ENCODE measurements at places on chromosomes 1 and 21. TPM values are rescaled to one million over a fixed set of nuclear protein-coding genes. Genes with fewer than 3 reads are reported as not detected.
A peak's percentile ranks its signal among the peaks of the same experiment; 100 is the strongest.

The SPRR1B gene
- not detected for total RNA-seq

GRCh38 chr1:44377925-44378784 lies 23.1 kb upstream of the ERI3 start:
- peak; percentile 23 for DNase-seq

GRCh38 chr1:183548116-183548515 lies 42.1 kb downstream of the NCF2 start:
- DNase-seq: no peak

The RHEX gene
- total RNA-seq: not detected

The RSPH1 gene
- total RNA-seq: not detected

The CHRNB2 gene
- not detected for total RNA-seq

DNA sequence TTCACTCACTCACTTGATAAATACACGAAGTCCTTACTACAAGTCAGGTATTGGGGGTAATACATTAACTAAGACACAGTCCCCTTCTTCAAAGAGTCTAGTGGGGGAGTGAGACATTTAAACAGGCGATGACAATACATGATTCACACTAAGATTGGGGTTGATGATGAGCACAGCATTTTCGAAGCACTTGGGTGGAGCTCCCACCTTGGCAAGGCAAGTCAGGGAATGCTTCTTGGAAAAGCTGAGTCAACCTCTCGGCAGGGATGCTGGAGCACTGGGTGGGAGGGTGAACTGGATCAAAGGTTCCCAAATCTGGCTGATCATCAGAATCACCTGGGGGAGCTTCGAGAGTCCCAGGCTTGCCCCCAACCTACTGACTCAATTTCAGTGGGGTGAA lies 57.9 kb upstream of the ENAH start:
- DNase-seq: no peak

The ADAMTS5 gene
- total RNA-seq: not detected

DNA sequence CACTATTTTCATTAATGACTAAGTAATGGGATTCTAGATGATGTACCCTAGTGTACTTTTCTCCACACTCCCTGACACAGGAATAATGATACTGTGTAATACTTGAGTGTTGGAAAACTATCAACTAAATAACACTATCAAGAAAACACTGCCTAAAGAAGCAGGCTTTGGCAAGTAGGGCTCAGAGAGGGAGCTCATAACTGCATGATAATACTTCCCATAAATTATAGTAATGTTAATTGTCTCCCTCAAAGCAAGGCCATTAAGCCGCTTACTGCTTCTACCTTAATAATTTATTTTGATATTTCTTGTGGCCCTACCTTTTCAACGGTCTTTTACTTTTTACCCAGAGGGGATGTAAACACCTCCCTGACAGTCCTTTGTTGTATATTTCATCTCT lies 69.0 kb downstream of the SAMSN1 start:
- no peak for DNase-seq

The FCRL1 gene
- total RNA-seq: not detected

DNA sequence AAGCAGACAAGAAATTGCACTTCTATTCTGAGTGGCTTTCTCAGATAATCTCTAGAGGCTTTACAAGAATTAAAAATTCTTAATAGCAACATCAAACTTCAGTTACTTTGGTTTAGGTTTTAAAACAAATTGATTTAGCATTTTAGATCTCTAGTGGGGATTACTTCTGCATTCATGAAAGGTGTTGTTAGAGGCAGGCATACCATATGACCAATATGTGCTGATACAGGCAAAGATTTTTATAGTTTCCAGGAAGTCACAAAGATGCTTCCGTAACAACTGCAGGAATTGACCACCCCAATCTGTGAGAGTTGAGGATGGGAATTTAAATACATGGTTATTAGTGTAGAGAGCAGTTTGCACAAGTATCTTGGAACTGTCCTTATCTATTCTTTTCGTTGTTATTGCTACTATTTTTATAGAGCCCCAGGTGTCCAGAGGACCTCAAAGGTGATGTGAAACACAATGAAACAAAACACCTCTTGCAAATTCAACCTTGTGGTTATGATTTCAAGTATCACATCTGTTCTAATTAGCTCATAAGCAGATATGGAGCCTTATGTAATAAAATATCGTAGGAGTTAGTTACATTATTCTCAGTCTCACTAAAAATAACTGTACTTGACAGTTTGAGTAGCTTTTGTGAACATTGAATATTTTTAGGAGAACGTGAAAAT lies 512.7 kb upstream of the ADGRL4 start:
- no peak for DNase-seq

The UBXN10 gene
- total RNA-seq: 3.5 TPM

- DNase-seq: no peak
Measured at GRCh38 chr1:30300669-30301068, 422.7 kb downstream of the MATN1 start.

The LIPI gene
- total RNA-seq: not detected

DNA sequence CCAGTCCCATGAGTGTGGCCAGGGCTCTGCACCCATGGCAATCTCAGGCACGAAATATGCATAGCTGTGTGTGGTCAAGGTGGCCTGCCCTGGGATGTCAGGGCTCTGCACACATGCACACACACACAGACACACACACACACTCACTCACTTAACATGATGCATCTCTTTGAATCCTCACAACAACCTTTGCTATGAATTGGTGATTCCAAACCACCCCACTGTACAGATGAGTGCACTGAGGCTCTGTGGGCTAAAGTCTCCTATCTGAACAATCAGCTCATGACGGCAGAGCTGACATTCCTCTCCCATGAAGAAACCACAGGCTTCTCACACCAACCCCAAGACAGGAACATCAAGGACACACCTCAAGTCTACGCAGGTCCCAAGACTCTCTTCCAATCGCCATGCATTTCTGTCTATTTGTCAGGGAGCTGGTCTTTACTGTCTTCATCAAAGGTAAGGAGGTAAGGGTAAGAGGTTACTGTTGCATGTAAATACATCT lies 131.6 kb downstream of the ETS2 start:
- no peak for DNase-seq

The OR14K1 gene
- total RNA-seq: not detected

- peak; percentile 99 for DNase-seq
Measured at GRCh38 chr1:45583264-45583665, 576 bp upstream of the NASP start.

DNA sequence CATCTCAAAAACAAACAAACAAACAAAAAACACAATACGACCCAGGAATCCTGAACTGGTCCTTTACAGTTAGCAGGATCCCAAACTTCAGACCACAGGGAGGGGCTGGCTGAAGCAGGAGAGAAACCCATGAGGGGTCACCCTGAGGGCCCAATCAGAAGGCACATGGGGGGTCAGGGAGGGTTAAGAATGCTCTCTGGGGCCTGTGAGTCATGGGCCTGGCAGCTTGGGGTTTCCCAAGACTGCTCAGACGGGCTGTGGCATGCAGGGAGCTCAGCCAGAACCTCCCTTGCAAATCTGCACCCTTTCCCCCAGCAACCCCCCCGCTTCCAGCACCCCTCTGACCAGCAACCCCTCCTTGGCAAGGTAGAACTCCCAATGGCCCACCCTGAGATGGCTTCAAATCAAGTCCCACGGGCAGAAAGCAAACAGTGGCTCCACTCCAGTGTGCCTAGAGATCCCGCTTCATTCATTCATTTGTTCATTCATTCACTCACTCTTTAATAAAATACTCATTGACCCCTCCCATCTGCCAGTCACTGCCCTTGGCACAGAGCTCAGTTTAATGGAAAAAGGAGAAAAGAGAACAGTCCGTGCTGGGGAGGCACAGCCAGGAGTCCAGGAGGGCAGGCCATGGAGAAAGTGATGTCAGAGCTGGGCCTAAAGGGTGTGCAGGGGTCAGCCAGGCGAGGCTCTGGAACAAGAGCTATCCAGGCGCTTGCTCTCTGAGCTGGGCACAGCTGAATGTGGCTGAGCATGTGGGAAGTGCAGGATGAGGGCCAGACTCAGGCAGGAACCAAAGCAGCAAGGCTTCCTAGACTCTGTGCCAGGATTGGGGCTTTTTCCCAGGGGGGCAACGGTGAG lies 8.2 kb downstream of the UQCRHL start:
- no peak for DNase-seq

The CRYBG2 gene
- total RNA-seq: 18.6 TPM

GRCh38 chr1:20558191-20558590 lies 5.8 kb downstream of the FAM43B start:
- DNase-seq: peak; percentile 5

GRCh38 chr1:227903061-227903521 lies 44.6 kb downstream of the WNT9A start:
- no peak for DNase-seq

The MTOR gene
- 21.5 TPM for total RNA-seq

DNA sequence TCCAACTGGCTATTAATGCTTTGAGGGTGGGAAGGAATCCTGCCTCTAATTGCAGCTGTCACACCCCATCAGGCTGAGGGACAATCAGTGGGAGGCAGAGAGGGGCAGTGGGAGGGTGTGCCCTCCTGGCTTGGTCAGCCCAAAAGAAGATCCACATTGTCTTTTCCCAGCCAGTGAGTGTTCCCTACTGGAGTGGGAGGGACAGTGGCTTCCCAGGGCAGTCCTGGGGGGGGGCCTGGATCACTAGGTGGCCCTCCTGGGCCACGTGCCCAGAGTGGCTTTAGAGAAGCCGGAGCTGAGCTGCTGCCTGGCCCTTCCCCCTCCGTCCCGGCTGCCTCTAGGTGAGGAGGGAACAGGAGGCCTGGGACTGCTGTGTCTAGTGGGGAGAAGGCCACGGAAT lies 14.0 kb downstream of the INKA2 start:
- peak; percentile 50 for DNase-seq

The NUAK2 gene
- 8.3 TPM for total RNA-seq

The S1PR1 gene
- not detected for total RNA-seq

DNA sequence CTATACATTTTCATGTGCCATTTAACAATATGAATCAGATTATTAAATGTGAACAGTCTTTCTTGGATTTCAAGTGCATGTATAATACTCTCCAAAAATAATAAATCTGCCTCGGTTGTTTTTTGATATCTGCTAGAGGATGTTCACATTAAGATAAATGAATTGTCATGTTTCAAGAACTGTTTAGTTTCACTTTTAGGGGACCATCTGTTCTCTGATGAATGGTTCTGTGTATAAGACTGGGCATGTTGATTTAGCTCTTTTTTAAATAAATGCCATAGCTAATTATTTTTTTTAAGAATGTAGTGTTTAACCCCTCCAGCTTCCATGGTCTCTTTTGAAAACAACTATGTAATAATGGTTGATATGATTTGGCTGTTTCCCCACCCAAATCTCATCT lies 1245.1 kb upstream of the ADGRL4 start:
- no peak for DNase-seq

DNA sequence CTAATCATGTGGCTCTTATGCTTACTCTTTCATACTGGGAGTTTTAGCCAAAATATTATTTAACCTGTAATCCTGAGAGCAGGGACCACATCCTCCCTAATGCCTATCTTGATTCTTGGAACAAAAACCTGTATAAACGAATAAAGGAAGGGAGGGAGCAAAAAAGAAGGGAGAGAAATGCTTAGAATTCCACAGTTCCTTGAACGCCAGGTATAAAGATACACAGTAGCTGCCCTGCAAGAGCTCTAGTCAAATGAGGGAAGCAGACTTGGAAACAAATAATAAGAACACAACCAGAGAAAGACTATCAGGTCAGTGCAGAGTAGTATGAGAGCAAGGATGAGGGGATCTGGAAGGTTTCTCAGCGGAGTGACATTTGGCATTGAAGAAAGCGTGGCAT lies 116.3 kb downstream of the SLC30A10 start:
- no peak for DNase-seq

GRCh38 chr1:160371346-160371631 lies 4.4 kb downstream of the NHLH1 start:
- no peak for DNase-seq

DNA sequence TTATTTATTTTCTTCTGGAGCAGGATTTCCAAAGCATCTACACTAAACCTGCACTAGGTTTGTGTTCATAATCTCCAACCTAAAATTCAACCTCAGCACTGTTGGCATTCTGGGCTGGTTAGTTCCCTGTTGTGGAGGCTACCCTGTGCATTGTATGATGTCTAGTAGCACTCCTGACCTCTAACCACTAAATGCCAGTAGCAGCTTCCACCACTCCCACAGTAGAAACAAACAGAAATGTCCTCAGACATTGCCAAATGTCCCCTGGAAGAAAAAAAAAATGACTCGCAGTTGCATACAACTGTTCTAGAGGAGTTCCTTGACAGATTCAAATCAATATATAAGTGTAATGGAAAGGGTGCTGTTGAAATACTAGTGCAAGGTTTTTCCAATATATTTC lies 18.9 kb downstream of the GRIK1 start:
- DNase-seq: no peak

DNA sequence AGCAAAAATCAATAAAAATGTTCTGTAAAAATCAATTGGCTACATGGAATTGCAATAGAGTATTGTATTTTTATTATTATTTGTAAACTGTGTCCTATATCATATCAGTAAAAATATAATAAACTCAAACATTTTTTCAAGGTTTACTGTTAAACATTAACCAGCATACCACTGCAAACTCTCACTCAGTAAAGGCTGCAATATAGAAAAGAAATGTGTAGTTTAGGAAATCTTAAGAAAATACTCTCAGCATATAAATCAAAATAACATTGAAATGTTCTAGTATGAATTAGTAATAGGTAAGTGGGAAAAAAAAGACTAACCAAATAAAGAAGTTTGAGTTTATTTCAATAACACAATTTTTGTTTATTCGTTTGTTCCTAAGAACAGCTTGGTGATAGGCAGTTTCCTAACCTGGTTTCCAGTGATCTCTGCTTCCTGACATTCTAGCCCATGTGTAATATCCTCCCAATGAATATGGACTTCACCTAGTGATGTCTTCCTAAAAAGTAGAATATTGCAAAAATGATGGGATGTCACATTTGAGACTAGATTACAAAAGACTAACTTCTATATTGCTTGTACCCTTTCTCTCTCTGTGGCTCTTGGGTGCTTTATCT lies 870.1 kb downstream of the BRINP3 start:
- no peak for DNase-seq

The PLXNA2 gene
- 0.92 TPM for total RNA-seq

The S100A14 gene
- not detected for total RNA-seq

The CCDC17 gene
- 0.06 TPM for total RNA-seq

- DNase-seq: peak; percentile 35
Measured at GRCh38 chr1:118159569-118159968, 25.5 kb downstream of the SPAG17 start.

DNA sequence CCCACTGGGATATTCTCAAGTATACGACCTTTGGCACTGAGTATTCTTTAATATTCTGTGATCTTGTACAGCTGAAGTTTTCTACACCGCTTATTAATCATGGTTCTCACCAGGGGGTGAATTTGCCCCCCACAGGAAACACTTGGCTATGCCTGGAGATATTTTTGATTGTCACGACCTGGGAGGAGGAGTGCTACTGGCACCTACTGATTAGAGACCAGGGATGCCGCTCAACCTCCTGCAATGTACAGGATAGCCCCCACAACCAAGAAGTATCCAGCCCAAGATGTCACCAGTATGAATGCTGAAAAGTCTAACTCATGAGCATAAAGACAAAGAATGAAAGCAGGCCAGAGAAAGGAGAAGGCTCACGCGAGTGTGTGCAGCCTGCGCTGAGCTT lies 13.7 kb downstream of the REG4 start:
- no peak for DNase-seq

Data from G401 (cell line).